ENCODE measurements at places on chromosomes 7 and 10.

GRCh38 chr10:48667960-48668590, 16.6 kb upstream of the WDFY4 start:
- no peak for DNase-seq

DNA sequence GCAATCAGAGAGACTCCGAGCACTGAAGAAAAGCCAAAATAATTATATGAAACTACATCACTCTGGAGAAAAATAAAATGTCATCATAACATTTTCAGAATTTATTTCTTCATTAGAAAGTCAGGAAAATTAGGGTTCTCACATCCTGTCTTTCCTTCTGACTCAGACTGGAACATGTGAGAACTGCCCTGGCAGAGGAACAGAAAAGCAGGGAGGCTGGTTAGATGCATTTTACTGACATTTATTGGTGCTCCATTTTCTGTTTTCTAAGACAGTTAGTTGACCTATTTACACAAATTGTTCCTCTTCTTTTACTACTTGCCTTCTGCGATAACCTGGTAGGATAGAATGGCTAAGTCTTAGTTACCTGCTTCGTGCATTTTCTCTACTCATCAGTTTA, 58.6 kb upstream of the ANK3 start:
- no peak for DNase-seq

- DNase-seq: no peak
Measured at GRCh38 chr10:93799155-93799708, 41.5 kb downstream of the LGI1 start.

DNA sequence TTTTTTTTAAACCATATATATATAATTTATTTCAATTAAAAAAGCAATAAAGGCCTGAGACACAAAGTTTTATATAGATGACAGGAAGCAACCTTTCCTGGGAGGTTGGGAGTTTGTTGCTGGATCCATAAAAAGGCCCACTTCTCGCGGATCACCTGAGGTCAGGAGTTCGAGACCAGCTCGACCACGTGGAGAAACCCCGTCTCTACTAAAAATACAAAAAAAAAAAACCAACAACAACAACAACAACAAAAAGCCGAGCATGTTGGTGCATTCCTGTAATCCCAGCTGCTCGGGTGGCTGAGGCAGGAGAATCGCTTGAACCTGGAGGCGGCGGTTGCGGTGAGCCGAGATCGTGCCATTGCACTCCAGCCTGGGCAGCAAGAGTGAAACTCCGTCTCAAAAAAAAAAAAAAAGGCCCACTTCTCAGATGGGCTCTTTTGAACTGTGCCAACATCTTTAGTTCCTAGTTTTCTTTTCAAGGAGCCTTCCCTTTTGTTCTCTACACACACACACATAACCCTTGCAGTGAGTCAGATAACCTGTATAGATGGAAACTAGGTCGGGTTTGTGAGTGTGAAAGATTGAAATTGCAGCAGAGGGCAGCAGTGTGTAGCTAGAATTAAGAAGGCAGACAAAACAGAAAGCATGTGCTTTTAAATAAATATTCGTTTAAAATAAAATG, 1.2 kb upstream of the SMNDC1 start:
- DNase-seq: no peak

GRCh38 chr10:103855424-103855823, at the start of gene SH3PXD2A:
Gene SH3PXD2A (minus strand): TSS chr10:103855576. CDS start chr10:103855266, 310 bp downstream.
- DNase-seq: no peak

DNA sequence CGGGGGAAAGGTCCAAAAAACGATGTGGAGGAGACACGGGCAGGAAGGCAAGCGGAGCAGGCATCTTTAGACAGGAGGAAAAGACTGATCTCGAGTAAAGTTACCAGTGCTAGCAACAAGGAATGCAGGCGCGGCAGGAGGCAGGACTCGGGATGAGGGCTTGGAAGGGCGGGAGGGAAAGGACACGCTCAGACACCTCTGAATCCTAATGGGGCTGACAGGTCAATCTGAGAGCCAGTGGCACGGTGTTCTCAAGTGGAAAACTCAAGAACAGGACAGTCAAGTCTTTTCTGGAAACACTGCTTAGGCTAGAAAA, 155.3 kb upstream of the COBL start:
- no peak for DNase-seq

GRCh38 chr7:26958834-26959233, 94.4 kb upstream of the SKAP2 start:
- no peak for DNase-seq

- no peak for DNase-seq
Measured at GRCh38 chr10:86334488-86335085, 32.0 kb downstream of the GRID1 start.

- no peak for DNase-seq
Measured at GRCh38 chr10:51867956-51868355, 168.6 kb upstream of the CSTF2T start.

GRCh38 chr7:150974468-150975391, 3.4 kb downstream of the KCNH2 start:
- DNase-seq: peak; percentile 54

GRCh38 chr10:78566284-78567111, 502.3 kb upstream of the ZMIZ1 start:
- no peak for DNase-seq

GRCh38 chr10:10811562-10811961, 206.1 kb upstream of the CELF2 start:
- DNase-seq: no peak

DNA sequence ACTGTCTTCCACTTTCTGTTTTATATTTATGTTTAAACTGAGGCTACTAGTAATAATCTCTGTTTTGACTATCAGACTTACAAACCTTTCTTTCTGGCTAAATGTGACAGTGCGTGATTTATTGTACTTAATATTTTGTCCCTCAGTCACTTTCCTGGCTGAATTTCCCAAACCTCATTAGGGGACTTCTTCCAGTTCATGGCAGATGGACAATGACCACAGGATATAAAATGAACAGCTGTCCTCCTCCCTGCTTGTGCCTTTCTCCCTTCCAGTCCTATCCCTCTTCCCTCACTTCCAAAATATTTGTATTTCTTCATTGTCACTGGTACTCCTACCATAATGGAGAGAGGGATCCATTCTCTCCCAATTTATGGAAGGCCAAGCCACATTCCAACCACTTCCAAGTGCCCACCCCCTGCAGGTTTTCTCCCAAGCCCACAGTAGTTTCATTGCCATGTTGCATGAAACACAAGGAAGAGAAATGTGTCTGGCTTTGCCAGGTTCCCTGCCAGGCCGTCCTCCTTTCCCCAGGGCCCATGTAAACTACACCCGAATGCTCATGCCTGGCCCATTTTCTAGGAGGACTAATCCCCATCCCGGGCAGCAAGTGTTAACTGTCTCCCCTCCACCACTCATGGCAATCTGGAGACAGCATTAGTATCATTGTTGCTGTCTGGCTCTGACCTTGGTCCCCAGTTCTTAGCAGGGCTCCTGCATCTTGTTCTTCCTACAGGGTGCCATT, 269.5 kb upstream of the SLC26A5 start:
- no peak for DNase-seq

DNA sequence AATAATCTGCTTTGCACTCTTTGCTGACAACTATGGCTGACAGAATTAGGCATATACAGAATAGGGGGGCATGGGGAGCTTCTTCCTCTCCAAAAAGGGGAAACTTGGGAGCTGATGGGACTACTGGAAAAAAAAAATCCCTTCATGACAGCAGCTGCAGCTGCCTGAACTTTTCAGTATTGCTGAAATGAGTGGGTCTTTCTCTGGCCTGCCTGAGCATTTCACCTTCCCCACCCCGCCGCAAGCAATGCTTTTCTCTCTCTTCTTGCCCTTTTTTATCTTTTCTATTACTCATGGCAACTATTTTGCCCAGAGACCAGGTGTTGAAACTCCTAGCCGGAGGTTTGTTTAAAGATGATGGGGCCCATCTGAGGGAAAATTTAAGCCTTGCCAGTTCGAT, 244.9 kb downstream of the SEMA3D start:
- no peak for DNase-seq

DNA sequence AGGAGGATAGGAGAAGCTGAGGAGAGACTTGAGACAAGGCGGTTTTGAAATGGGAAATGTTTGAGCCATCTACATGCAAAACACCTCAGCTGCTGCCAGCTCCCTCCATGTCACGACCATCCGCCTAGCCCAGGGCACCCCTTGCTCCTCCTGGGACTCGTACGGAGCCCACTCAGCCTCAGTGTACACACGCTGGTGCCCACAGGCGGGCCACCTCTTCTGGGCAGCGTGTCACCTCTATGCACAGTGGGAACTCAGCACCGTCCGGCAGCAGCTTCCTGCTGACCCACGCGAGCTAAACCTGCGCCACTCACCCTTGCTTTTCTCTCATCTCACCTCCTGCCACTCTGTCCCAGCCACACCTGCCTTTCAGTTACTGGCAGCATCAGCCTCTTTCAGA, 108.3 kb downstream of the GALNT11 start:
- no peak for DNase-seq

DNA sequence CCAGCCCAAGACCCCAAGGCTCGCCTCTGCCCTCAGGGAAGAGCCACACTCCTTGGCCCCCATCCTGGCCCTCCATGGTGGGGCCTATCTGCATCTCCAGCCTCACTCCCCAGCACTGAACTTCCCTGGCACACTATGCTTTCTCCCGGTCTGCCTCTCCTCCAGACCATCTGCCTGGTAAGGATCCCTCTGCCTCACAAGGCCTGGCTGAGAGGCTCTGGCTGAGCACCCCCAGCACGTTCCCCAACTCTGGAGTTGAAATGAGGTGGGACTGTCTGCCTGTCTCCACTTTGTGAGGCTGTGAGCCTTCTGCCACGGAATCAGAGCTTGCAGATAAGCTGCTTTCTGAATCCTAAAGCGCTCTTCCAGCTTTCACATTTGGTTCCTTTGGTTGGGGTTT, 220.7 kb downstream of the TNS3 start:
- no peak for DNase-seq

DNA sequence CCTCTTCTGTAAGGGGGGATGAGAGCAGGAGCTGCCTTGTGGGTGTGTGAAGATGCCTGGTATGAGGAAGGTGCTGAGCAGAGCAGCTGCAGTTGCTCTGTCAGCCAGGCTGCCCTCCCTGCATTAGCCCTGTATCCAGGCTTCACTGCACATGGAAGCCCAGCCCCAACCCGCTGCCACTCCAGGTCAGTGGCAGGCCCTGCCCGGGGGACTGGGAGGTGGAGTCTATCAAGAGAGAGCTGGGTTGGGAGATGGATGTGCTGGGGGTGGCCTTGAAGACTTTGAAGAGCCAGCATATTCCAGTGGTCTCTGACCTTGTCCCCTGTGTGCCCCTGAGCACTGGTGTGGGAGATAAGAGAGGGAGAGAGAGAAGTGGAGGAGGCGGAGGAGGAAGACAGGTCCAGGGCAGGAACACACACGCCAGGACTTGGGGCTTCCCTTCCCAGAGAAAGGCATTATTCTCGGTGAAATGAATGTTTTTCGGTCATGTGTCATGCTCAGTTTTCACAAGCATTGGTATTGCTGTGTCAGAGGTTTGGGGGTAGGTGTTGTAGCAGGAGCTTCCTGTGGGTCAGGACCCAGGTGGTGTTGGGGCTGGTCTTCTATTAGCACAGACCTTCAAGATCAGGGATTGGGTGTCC, 2.6 kb downstream of the PPIF start:
- DNase-seq: no peak

GRCh38 chr7:155217634-155218033, 80.0 kb upstream of the INSIG1 start:
- no peak for DNase-seq

DNA sequence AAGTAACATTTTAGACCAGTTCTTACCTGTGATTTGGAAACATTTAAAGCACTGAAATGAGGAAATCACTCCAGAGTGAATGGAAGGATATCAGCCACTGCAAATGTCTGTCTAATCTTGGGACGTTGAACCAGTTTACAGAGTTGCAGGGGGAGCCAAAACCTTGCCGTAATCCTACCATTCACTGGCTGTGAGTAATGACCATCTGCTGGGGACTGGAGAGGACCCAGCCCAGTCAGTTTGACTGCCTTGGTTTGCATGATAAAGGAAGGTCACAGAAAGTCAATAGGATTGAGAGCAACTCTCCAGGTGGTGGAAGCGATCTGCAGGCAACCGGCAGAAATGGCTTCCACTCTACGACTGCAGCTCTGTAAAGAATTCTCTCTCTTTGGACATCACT, 167.2 kb downstream of the AKR1D1 start:
- DNase-seq: no peak

- DNase-seq: no peak
Measured at GRCh38 chr7:115953592-115954255, 76.8 kb downstream of the TFEC start.

- DNase-seq: peak; percentile 39
Measured at GRCh38 chr10:944034-944831, 12.7 kb upstream of the LARP4B start.

DNA sequence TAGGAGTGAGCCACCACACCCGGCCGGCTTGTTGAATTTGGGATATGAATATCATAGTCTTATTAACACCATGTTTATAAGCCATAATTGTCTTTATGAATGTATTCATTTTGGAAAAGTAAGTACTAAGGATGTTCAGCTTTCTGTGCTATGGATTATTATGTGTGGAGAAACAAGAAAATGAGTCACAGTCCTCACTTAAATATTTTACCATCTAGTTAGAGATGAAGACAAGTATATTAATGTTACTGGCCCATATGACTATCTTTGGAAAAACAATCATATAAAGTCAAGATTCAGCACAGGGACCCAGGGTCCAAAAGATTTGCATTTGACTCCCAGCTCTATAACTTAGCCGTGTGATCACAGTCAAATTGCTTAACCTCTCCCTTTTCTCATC, 9.8 kb upstream of the TOMM7 start:
- DNase-seq: no peak

DNA sequence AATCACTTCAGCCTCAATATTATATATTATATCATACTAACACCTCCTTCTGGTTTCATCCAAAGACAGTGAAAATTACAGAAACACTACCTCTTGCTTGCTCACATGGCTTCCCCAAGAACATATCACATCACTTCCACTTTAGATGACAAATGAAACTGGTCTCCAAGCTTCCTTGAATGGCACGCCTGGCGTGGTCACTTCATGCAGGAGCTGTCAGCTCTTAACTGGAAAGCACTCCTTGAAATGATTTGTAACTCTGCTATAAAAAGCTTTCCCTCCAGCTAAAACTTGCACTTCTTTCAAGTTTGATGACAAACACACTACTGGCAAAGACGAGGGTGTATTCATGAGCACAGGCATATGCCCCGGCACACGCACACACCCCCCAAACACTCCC, 84.1 kb upstream of the INHBA start:
- DNase-seq: no peak

- DNase-seq: no peak
Measured at GRCh38 chr10:32166365-32166764, 110.1 kb upstream of the KIF5B start.

- no peak for DNase-seq
Measured at GRCh38 chr7:12567015-12567414, 3.5 kb upstream of the SCIN start.

GRCh38 chr10:106519376-106520030, 645.0 kb downstream of the SORCS1 start:
- DNase-seq: no peak

DNA sequence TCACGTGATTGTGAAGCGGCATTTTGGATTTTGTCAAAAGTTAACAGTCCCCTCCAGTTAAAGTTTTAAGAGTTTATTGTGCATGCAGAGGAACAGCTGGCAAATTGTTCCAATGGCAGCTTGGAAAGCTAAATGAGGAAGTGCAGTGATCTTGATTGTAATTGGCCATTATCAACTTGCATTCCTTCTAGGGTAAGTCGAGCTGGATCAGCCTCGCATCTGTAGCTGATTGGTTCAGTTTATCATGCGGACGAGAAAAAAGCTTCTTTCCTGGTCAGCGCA, 566 bp downstream of the ZNF789 start:
- no peak for DNase-seq

Measured in posterior cingulate gyrus (tissue), 11 donors.